ENCODE measurements at places on chromosomes 7 and 10. TPM values are rescaled to one million over a fixed set of nuclear protein-coding genes. Genes with fewer than 3 reads are reported as not detected.

ENTPD1 gene
- polyA plus RNA-seq = 5.2 TPM

CFAP43 gene
- 3.1 TPM for polyA plus RNA-seq

LDB3 gene
- polyA plus RNA-seq = 3.3 TPM

DNA sequence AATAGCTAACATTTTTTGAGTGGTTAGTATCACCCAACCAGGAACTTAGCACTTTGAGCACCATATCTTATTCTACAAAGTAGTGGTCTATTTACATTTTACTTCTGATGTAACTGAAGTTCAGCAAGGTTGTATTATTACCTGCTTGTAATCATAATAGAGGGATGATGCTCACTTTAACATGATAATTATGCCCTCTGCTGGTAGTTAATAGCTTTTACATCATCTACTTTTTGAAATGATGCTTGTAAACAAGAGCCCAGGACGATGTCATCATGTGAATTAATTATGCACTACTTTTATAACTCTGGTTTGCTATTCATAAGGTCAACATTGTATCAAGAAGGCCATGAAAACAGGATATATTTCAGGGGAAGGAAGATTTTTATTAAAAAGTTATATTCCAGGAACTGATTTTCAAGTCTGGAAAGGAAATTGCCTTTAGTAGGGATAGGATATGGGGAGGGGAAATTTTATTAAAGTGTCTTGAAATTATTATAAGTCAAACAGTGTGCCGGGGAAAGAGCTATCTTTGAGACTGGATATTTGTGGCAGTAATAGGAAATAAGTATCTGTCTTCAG lies 80.3 kb upstream of the SCIN start:
- DNase-seq = no peak

DNA sequence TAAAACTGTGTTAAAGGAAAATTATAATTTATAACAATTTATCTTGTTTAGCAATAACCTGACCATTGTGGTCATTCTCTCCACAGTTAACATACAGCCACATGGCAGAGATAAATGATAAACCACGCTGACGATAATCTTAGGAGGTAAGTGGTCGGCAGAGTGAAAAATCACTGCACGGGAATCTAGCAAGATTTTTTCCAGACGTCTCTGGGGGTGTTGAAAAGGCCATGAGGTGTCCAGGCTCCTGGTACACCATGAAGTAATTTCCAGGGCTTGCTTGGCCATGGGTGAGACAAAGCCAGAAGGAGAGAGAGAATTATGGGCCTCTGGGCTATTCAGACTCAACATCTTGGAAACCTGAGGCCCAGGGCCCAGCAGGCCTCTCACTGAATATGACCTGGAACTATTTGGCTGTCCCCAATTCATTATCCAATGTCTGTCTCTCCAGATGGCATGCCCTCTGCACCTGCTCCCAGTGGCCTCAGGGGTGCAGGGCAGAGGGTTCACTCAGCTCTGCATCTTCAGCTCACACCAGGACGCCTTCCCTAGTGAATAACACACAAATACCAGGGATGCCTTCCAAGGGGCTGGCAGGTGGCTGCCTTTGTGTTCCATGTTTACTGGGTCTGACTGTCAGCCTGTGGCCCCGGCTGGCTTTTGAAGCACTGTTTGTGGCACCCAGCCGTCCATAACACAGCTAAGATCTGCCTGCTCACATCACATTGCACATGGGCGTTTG lies 590.4 kb upstream of the PFKP start:
- no peak for DNase-seq

DNA sequence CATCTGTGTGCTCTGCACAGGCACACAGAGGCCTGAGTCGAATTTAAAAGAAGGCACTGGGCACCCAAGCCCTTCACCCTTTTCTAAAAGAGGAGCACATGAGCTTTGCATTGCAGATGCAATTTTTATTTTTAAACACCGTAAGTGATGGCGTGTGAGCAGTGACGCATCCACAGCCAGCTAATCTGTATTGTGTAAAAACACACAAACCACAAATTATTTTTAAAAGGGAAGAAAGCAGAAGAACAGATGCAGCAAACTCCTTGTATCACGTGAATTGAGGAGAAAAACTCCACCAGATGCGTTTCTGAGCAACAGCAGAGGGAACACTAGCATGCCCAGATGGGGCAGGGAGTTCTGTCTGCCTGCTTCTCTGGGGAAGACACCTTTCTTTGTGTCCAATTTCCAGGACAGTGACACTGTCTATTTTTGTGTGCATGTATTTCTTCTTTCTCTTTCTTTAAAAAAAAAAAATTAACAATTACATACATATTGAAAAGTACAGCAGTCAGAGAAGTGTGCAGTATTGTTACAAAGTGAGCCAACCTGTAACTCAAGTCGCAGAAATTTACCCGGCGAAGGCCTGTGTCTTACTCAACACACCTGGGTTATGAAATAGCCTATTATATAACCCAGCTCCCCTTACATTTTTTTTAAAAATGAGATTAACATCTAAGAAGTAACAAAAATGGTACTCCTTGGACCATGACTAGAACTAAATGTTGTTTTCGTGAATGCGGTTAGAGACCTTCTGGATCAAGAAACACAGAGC lies 39.2 kb downstream of the EEPD1 start:
- DNase-seq = no peak

DNA sequence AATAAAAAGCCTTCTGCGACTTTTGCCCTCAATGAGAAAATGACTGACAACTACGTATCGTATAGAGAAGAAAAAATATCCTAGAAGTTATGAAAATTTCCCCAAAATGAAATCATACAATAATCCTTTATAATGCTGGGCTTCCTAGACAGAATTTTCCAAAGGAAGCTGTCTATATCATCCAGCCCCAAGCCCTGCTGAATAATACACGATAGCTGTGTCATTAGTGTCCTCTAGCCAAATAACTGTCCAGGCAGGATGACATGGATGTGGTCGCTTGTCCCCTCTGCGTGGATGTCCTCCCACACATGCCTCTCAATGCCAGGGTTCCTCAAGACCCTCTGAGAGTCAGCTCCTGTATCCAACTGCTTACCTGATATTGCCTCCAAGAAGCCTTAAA lies 61.7 kb upstream of the ECHDC3 start:
- DNase-seq = no peak

- no peak for DNase-seq
These were observed 182.0 kb downstream of the TCERG1L start for GRCh38 chr10:131129544-131129943.

- no peak for DNase-seq
These were observed 11.2 kb downstream of the UBE2D4 start for GRCh38 chr7:43937444-43937843.

GRCh38 chr7:37497576-37497975 lies 48.9 kb upstream of the ELMO1 start:
- no peak for DNase-seq
